ENCODE measurements at places on chromosomes 1 and 21.

GRCh38 chr1:221439008-221439746, 302.7 kb downstream of the DUSP10 start:
- no peak for DNase-seq
- H3K36me3 ChIP-seq, result no peaks in the 10 kb centered on the region
- H3K27ac ChIP-seq, result peak overlapping the region; percentile 20

DNA sequence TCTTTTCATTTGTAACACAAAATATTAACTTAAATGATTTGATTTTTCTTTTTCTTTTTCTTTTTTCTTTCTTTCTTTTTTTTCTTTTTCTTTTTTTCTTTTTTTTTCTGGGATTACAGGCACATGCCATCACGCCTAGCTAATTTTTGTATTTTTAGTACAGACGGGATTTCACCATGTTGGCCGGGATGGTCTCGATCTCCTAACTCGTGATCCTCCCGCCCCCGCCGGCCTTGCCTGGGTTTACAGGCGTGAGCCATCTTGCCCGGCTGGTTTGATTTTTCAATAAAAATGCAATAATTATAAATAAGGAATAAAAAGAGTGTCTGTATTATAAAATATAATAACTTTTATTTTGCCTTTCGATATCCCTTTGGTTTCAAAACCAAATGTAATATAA, 146.7 kb upstream of the RGS18 start:
- no peaks in the 10 kb centered on the region for H3K4me1 ChIP-seq
- no peak for DNase-seq
- H3K27ac ChIP-seq, result no peak overlapping the region
- no peak overlapping the region for H3K4me3 ChIP-seq
- H3K36me3 ChIP-seq, result no peaks in the 10 kb centered on the region

DNA sequence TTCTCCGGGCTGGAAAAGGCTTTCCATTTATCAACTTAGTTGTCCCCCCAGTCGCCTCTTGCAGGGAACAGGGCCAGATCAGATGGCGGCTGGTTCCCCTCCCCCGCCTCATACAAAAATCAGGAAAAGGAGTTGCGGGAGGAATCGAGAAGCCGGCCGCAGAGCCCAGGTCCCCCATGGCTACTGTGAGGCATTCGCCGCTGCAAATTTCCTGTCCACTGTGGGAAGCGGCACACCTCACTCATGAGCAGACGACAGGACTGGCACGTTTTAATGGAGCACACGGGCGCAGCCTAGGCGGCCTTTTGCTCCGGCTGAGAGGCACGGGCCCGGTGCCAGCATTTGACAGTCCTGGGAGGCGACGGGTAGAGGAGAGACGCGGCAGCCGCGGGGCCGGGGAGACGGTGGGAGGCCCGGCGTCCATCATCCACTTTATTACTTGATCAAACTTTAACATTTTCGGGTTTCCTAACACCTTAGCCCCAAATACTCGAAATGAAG, 1.1 kb downstream of the GNG4 start:
- H3K27ac ChIP-seq, result peak overlapping the region; percentile 32
- peaks cover 6% of the 10 kb centered on the region for H3K36me3 ChIP-seq
- peaks cover 64% of the 10 kb centered on the region for H3K27me3 ChIP-seq
- DNase-seq, result no peak
- H3K4me1 ChIP-seq, result peaks cover 13% of the 10 kb centered on the region

DNA sequence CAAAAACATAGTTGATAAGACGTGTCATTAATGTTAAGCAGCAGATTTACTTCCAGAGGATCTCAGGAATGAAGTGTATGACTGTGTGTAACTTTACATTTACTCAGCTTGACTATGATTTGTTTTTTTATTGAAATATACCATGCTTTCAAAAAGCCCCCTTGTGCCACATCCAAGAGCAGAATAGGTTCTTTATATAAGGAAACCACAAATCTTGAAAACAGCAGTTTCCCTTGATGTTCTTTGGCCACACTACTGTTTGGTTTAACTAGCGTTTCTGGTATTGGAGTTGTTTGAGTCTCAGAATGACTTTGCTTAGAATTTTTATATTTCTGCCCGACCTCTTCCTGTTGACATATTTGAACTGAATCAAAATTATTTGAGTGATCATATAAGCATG, 25.0 kb downstream of the LRRC8C start:
- peaks cover 12% of the 10 kb centered on the region for H3K36me3 ChIP-seq
- H3K4me1 ChIP-seq, result peaks cover 76% of the 10 kb centered on the region
- H3K27me3 ChIP-seq, result no peaks in the 10 kb centered on the region
- DNase-seq, result peak; percentile 34
